ENCODE measurements at places on chromosomes 5 and 9. TPM values are rescaled to one million over a fixed set of nuclear protein-coding genes. Genes with fewer than 3 reads are reported as not detected.

The DMRT3 gene
- total RNA-seq = not detected

The CDH9 gene
- 0.73 TPM for total RNA-seq

- no peaks in the 10 kb centered on the region for H3K27me3 ChIP-seq
- H3K4me1 ChIP-seq = no peaks in the 10 kb centered on the region
- H3K36me3 ChIP-seq = no peaks in the 10 kb centered on the region
These were observed 48.2 kb upstream of the ENTREP1 start for GRCh38 chr9:69276775-69277174.

GRCh38 chr5:115116001-115116400, 53.7 kb downstream of the TRIM36 start:
- H3K27me3 ChIP-seq = no peaks in the 10 kb centered on the region
- no peak overlapping the region for H3K27ac ChIP-seq
- no peak for DNase-seq
- H3K4me3 ChIP-seq = no peak overlapping the region
- H3K36me3 ChIP-seq = no peaks in the 10 kb centered on the region
- no peaks in the 10 kb centered on the region for H3K4me1 ChIP-seq

Data from H1 (cell line).